Activated naive CD8-positive, alpha-beta T cell treated with anti-CD3 and anti-CD28 coated beads, Interleukin-2, amount 50 U/mL, for 16 hours (primary cell): ENCODE measurements at places on chromosomes 7 and 10.

DNA sequence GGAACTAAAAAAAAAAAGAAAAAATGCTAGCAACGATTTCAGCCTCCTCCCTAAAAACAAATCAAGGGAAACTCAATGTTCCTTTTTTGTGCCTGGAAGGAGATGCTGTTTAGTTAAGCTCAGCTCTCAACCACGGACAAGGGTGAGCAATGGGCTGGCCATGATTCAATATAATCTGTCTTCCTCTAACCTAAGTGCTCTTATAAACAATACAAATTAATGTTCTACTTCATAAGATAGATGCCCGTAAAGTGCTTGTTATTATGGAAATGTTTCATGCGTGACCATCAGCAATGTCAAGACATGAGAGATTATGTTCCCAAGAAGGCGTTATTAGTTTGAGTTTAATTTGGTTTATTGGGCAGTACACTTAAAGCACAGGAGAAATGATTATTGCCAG is 320.3 kb downstream of the SFMBT2 start:
- DNase-seq, result no peak

- no peak for DNase-seq
These were observed 63.7 kb upstream of the APBB1IP start for GRCh38 chr10:26374426-26374825.

- no peak for DNase-seq
These were observed 45.6 kb downstream of the PTPRE start for GRCh38 chr10:127952575-127952869.

- DNase-seq, result no peak
These were observed 73.4 kb upstream of the SEPHS1 start for GRCh38 chr10:13421382-13421917.

- no peak for DNase-seq
These were observed 100.8 kb downstream of the LRRC18 start for GRCh38 chr10:48838834-48839233.

DNA sequence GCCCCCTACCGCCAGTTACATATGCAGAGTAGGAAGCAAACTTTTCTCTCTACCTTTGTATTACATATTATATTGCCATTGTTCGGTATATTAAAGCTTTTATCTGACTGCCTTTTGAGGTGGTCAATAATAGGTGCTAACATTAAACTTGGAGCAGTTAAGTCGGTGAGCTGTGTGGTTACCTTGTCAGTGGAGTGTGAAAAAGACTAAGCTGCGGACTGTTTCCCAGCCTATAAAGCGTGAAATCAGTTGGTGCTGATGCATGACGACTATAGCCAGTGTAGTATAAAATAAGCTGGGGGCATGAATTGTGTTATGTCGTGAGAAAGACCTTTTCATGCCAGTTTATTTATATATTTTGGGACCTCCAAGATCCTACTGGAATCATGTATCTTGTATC is 33.7 kb downstream of the R3HCC1L start:
- DNase-seq, result no peak
